Right kidney (tissue), 9 donors: ENCODE measurements at places on chromosomes 7 and 10.

- DNase-seq = no peak
Observed at GRCh38 chr7:151491859-151492258, 27.8 kb downstream of the RHEB start.

GRCh38 chr7:3106361-3106826, 62.7 kb upstream of the CARD11 start:
- no peak for DNase-seq

DNA sequence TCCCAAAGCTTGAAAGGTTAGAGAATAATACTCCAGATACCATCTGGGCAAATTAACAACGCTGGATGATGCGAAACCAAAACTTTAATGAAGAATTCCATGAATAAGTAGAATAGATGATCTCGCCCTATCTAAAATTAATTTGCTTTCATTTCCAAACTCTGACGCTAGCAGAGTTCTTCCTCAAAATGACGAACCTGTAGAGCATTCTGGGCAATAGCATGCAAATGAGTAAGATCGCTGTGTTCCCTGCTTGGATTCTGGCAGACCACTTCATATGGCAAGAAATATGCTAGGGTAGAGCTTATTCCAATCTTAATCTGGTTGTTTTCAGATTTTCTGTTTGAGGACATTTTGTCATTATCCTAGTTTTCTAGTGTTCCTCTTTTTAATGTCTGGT, 36.1 kb upstream of the SMNDC1 start:
- DNase-seq = no peak

- DNase-seq = no peak
Observed at GRCh38 chr10:111996103-111996502, 187.5 kb downstream of the GPAM start.

- DNase-seq = no peak
Observed at GRCh38 chr7:54701982-54702381, 57.0 kb downstream of the SEC61G start.

DNA sequence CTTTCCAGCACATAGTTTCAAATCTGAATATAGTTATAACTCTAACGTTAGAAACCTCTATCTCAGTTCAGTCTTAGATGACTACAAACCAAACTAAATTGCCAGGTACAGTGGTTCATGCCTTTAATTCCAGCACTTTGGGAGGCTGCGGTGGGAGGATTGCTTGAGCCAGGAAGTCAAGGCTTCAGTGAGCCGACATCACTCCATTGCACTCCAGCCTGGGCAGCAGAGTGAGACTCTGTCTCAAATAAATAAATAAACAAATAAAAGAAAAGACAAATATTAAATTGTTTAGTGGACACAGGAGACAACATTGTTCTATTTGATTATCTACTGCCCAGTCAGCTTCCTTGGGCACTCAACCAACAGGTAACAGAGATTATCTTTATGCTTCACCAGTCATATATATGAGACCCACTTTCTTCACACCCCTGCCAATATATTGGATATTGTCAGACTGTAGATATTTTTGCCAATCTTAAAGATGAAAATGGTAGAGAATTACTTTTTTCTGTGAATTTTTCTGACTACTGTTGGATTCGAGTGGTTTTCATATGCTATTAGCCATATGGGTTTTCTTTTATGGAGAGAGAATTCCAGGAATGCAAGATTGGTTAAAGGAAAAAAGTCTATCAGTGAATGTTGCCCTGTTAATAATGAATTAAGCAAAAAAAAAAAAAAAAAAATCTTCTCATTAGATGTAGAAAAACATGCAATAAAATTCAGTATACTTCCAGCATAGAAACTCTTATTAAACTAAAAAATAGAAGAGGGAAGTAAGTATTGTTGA, 16.0 kb downstream of the HDAC9 start:
- no peak for DNase-seq

- no peak for DNase-seq
Observed at GRCh38 chr7:30178748-30179436, 44.1 kb downstream of the MTURN start.

DNA sequence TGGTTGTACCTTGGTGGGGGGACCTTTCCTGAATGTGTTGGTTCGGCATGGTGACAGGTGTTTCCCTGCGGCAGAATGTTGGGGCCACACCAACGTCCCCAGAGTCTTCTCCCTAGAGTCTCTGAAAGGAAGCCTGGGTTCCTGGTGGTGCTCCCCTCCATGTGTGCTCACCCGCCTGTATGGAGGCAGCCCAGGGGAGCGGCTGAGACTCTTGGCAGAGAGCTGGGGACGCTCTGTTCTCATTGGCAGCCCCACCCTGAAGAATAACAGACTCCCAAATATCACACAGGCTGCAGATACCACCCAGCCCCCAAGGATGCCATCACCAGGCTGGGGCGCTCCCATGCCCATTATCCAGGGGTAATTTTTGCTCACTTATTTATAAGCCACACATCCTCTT, 34.8 kb downstream of the CHST12 start:
- DNase-seq = no peak

- DNase-seq = no peak
Observed at GRCh38 chr7:80659120-80660055, 20.9 kb downstream of the CD36 start.

DNA sequence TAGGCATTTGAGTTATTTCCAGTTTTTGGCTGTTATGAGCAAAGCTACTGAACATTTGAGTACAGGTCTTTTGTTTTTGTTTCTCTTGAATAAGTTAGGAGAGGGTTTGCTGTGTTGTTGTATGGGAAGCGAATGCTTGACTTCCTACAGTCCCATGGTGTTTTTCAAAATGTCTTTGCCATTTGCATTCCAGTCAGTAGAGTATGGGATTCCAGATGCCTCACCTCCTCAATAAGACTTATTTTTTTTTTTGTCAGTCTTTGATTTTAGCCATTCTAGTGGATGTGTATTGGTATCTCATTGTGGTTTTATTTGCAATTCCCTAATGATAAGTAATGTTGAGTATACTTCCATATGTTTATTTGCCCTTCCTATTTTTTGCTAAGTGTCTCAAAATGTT, 19.4 kb downstream of the CDK13 start:
- DNase-seq = no peak

- peak; percentile 11 for DNase-seq
Observed at GRCh38 chr7:17674166-17674942, 265.9 kb downstream of the SNX13 start.

- DNase-seq = no peak
Observed at GRCh38 chr7:105133358-105133757, 119.4 kb downstream of the KMT2E start.

- DNase-seq = no peak
Observed at GRCh38 chr7:139049936-139050335, 14.1 kb upstream of the ZC3HAV1L start.

- DNase-seq = peak; percentile 95
Observed at GRCh38 chr10:86520871-86521677, 518 bp downstream of the WAPL start.

- DNase-seq = no peak
Observed at GRCh38 chr10:62335326-62335725, 38.8 kb upstream of the ZNF365 start.

DNA sequence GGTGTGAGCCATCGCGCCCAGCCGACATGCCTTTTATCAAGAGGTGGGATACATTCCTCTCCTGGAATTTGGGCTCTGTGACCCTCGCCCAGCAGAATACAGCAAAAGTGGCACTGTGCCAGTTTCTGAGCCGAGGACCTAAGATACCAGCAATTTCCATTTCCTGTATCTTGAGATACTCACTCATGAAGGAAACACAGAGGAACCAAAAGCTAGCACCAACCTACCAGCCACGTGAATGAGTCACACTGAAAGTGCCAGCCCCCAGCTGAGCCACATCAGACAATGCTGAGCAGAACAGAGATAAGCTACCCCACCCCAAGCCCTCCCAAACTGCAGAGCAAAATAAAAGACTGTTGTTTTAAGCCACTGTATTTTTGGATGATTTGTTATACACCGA, 56.3 kb downstream of the CACUL1 start:
- DNase-seq = no peak

GRCh38 chr10:14548474-14548873, 217.8 kb upstream of the FRMD4A start:
- DNase-seq = no peak

- DNase-seq = no peak
Observed at GRCh38 chr7:116571552-116571951, 46.7 kb downstream of the CAV1 start.

GRCh38 chr10:72238392-72239175, 22.5 kb upstream of the ASCC1 start:
- no peak for DNase-seq

DNA sequence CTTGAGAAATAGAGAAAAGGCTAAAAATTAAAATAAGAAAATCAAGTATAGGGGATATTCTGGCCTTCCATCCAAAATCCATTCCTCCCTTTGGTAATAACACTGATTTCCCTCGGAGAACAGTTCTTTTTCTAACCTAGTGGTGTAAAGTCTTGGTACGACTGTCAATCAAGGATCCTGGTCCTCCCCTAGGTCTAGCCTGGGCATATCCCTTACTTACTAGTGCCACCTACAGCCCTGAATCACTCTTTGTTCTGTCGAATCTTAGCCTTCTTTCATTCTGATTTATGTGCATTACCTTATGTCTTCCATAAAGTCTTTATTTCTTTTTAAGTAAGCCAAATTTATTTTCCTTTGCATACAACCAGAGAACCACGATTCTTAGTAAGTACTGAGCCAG, 298.7 kb upstream of the LRRTM3 start:
- DNase-seq = no peak

GRCh38 chr7:124765401-124766352, at the start of gene GPR37:
Gene GPR37, minus strand, starts transcription at chr7:124765792. Its CDS starts 816 bp downstream, at chr7:124764976.
- peak; percentile 86 for DNase-seq

- no peak for DNase-seq
Observed at GRCh38 chr7:50657341-50657873, 92.2 kb upstream of the DDC start.

- no peak for DNase-seq
Observed at GRCh38 chr10:34343764-34344163, 471.3 kb downstream of the PARD3 start.

GRCh38 chr7:145916776-145917175, 199.8 kb upstream of the CNTNAP2 start:
- no peak for DNase-seq

GRCh38 chr10:109981650-109982049, 26.1 kb upstream of the ADD3 start:
- no peak for DNase-seq

GRCh38 chr7:131826960-131827359, 270.5 kb upstream of the PODXL start:
- no peak for DNase-seq

DNA sequence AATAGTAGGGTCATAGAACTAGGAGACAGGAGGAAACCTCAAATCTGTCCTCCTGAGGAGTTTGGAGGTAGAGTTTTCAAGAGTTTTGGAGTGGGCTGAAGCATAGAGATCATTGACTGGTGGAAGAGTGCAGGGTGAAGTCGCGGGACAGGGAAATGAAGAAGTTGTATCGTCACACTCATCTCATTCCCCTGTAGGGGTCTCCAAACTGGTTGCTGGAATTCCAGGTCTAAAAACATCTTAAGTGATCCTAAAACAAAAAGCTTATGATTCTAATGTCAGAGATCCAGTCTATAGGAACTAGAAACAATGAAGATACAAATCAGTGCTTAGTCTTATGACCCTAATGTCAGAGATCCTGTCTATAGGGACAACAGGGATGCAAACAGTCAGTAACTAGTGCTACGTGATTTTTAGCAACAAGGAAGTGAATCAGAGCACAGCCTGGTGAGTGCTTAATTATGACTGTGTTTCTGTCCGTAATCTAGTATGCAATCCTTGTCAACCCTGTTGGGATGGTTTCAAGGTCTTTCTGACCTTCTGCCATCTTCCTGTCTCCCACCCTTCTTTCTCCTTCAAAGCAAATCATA, 139.4 kb downstream of the SKIDA1 start:
- DNase-seq = no peak

- no peak for DNase-seq
Observed at GRCh38 chr10:77505431-77506334, 131.9 kb downstream of the KCNMA1 start.

- DNase-seq = no peak
Observed at GRCh38 chr7:95479992-95480624, 5.6 kb upstream of the ASB4 start.

- DNase-seq = no peak
Observed at GRCh38 chr7:115679976-115680375, 350.6 kb downstream of the TFEC start.

- no peak for DNase-seq
Observed at GRCh38 chr10:96227206-96227605, 44.2 kb downstream of the BLNK start.

- no peak for DNase-seq
Observed at GRCh38 chr7:78764571-78764970, 688.9 kb downstream of the MAGI2 start.

- DNase-seq = no peak
Observed at GRCh38 chr7:44060091-44060947, 5.0 kb downstream of the PGAM2 start.

DNA sequence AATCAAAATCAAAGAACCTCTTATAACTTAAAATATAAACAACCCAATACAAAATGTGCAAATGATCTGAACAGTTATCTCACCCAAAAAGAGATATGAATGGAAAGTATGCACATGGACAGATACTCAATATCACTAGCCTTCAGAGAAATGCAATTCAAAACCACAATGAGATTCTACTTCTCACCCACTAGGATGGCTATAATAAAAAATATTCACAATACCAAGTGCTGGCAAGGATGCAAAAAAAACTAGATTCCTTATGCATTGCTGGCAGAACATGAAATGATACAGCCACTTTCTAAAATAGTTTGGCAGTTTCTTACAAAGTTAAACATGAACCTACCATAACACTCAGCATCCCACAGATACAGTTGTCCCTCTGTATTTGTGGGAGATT, 130.1 kb upstream of the LRRN3 start:
- DNase-seq = no peak

DNA sequence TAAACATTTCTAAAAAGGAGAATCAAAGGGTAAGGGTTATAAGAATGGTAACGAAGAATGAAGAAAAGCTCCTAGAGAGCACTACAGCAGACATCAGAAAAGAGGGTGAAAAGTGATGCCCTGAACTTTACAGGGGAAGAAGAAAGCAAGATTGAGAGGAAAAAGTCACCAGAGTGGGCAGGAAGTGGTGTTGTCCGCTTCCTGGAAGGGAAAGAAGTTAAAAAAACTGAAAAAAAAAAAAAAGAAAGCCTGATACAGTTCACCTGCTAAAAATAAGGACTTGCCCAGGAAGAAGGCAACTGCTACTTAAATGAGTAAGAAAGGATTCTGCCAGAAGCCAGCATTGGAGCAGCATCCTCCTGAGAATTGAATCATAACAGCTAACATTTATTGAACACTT, 330.1 kb upstream of the PHF14 start:
- DNase-seq = no peak

GRCh38 chr7:116028787-116029186, 1.8 kb downstream of the TFEC start:
- DNase-seq = no peak
